Stimulated activated CD4-positive, alpha-beta T cell treated with anti-CD3 and anti-CD28 coated beads, Interleukin-2, amount 100 ng/mL, for 4 hours (primary cell): ENCODE measurements at places on chromosomes 1 and 21.

DNA sequence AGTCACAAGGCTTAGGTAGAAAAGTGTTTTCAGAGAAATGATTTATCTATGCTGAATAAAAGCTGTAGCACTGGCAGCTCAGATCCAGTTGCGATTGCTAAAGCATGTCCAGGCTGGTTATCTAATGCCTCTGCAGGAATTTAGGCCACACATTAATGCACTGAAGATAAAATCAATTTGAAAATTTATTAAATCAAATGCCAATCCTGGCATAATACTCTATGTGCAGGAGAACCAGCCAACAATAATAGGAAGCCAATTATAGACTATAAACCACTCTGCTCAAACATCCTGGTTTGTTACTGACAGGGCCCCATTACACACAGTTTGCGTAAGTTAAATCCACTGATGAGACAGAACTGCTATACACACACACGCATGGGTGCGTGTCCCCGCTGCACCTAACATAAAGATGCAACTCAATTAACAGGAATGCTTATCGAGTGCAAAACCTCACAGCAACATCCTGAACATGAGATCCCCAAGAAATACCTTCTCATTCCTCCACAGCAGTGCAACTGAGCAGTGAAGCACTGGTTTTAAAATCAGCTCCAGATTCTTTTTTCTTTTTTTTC lies 40.6 kb downstream of the PTP4A2 start:
- no peak for DNase-seq

- no peak for DNase-seq
Observed at GRCh38 chr1:204578867-204579664, 62.9 kb downstream of the MDM4 start.

DNA sequence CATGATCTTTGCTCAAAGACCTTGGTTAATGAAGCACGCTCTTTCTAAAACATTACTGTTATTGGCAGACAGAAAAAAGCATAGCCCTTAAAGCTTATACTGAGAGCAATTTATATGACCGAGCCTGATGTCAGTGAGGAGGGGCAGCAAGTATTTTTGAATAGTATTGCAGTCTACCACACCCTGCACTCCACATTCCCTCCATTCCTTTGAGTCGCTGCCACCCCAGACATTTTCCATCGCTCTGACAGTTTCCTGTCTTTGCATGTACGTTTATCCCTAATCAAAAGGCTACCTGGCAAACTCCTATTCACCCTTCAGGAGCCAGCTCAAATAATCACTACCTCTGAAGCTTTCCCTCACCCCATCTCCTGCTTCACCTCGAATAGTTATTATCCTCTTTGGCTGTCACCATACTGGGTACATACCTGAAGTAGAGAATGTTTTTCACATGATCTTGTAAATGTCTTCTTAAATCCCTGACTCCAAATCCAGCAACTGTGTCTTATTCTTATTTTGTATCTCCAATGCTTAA lies 5.5 kb upstream of the JUN start:
- DNase-seq = no peak

GRCh38 chr1:12164210-12164609 lies 2.6 kb upstream of the TNFRSF1B start:
- no peak for DNase-seq

- no peak for DNase-seq
Observed at GRCh38 chr1:229199261-229200243, 71.4 kb upstream of the RAB4A start.

GRCh38 chr1:28313702-28314546 lies 14.9 kb upstream of the MED18 start:
- no peak for DNase-seq

- DNase-seq = no peak
Observed at GRCh38 chr1:106584107-106584506, 472.4 kb upstream of the PRMT6 start.

GRCh38 chr1:1431845-1432273 lies 3.6 kb upstream of the VWA1 start:
- no peak for DNase-seq

DNA sequence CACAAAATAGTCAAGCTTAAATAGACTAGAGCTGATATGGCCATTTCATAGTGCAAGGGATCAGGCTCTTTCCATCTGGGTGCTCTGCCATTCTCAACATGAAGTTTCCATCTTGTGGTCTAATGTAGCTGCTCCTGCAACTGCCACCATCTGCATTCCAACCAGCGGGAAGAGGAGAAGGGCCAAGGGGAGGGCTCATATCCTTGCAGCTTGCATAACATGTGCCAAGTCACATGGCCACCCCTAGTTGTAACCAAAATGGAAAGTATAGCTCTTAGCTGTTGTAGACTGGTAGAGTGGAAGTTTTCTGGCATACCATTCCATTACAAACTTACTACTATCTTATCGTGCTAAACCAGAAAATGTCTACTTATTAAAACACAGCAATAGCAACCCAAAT lies 38.9 kb upstream of the IVNS1ABP start:
- DNase-seq = no peak

DNA sequence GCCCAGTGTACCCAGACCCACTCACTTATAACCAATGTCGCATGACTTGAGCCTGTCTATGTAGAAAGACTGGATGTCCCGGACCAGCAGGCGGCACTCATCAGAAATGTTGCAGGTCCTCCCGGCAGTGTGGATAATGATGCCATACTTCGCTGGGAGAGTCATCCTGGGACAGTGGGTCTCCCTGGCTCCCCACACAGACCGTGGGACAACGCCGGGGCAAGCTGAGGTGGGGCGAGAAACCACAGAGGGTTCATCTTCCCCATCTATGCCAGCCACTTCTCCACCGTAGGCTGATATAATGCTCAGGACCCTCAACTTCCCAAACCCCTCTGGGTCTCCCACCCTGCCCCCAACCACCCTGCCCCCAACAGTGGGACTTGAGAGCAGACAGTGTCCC lies 8.3 kb downstream of the PGLYRP4 start:
- DNase-seq = no peak

DNA sequence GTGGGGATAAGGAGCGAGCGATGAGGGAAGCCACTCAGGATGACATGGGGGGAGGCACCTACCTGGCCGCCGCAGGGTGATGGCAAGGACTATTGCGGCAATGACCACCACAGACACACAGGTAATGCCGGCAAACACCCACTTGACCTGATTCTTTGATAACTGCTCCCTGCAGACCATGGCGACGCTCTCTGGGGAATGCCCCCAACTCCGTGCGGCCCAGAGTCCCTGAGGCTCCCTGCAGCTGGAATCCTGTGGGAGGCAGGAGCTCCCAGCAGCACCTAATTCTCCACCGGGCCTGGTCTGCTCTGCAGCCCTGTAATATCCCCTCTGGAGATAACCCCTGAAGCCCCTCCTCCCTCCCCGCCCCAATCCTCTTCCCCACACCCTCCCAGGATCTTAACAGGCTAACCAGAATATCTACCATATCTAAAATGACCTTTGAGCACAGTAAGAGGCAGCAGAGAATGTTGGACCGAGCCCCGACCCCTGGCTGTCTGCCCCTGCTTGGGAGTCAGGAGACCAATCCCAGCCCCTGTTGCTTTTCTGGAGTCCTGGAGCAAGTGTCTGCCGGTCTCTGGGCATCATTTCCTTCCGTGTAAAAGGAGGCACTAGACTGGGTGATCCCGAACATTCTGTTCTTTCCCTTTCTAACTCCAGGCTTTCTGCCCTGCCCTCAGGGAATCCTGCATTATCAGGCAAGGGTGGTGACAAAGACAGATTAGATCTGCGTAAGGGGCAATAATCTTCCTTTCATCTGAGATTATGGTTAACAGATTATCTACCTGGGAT lies at the start of gene FAM151A:
Gene FAM151A (minus strand): TSS at position 310 of the 792 bp plus-strand sequence. CDS start 130 bp downstream, at position 180.
- DNase-seq = no peak

GRCh38 chr1:209490013-209490412 lies 93.5 kb upstream of the CAMK1G start:
- DNase-seq = no peak

- DNase-seq = no peak
Observed at GRCh38 chr1:23699280-23700179, 7.9 kb downstream of the RPL11 start.

- DNase-seq = no peak
Observed at GRCh38 chr21:42057851-42058437, 13.2 kb upstream of the UMODL1 start.

- DNase-seq = no peak
Observed at GRCh38 chr1:112673592-112674439, 643 bp upstream of the MOV10 start.

GRCh38 chr1:232863544-232864275 lies 58.5 kb downstream of the MAP10 start:
- DNase-seq = no peak

DNA sequence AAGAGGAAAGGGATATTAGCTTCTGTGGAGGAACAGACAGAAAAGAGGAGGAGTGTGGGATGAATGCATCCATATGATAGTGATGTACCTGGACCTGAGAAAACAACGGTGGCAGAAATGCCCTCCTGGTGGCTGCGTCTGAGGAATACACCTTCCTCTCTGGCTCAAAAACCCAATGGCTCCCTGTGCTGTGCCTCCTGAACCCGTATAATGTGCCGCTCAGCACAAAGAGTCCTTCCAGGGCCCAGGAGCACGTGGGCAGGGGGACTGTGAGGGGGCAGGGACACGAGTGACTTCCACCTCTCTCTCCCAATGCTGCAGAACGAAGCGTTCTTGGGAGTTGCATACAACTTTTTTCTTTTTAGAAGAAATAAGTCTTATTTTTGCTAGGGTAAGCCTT lies 31.2 kb downstream of the IRF2BP2 start:
- DNase-seq = no peak

GRCh38 chr1:203187689-203188264 lies 1.3 kb upstream of the CHI3L1 start:
- DNase-seq = no peak

- no peak for DNase-seq
Observed at GRCh38 chr1:8027748-8028570, 1.9 kb upstream of the ERRFI1 start.

- no peak for DNase-seq
Observed at GRCh38 chr1:76381450-76382097, 307.0 kb downstream of the ST6GALNAC3 start.

GRCh38 chr1:21638531-21639341 lies 30.4 kb downstream of the RAP1GAP start:
- peak; percentile 20 for DNase-seq

- DNase-seq = no peak
Observed at GRCh38 chr1:98688110-98688739, 26.7 kb downstream of the SNX7 start.

DNA sequence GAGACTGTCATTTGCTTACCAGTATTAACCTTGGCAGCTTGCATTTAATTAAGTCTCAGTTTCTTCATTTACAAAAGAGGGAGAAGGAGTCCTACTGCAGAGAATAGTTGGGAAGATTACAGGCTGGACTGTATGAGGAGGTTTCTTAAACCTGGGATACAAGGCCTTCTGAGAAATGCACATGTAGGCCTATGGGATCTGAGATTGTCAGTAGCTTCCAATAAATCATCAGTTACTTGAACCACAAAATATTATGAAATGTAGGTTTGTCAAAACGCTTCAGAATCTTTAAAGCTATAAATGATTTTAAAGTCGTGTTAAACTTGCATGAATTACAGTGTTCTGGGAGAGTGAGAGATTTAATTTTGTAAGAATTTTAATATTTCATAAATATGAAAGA lies 69.6 kb downstream of the NRIP1 start:
- DNase-seq = no peak

DNA sequence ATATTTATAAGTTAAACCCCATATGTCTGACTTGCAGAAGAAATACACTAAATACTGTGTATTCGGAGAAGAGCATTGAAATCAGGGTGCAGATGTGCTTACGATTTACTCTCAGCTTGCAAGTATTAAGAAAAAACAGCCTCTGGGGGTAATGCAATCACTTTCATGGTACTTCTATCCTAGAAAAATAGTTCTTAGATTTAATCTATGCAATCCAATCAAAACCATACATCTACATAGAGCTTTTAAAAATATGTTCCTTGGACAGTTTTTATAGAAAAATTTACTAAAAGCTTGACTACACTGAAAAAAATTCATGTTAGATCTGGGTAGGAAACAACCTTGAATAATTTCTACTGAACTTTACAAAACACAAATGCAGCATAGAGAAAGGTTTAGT lies 890.3 kb upstream of the ADGRL2 start:
- no peak for DNase-seq

GRCh38 chr1:52904927-52905698 lies 16.4 kb downstream of the ECHDC2 start:
- DNase-seq = no peak

DNA sequence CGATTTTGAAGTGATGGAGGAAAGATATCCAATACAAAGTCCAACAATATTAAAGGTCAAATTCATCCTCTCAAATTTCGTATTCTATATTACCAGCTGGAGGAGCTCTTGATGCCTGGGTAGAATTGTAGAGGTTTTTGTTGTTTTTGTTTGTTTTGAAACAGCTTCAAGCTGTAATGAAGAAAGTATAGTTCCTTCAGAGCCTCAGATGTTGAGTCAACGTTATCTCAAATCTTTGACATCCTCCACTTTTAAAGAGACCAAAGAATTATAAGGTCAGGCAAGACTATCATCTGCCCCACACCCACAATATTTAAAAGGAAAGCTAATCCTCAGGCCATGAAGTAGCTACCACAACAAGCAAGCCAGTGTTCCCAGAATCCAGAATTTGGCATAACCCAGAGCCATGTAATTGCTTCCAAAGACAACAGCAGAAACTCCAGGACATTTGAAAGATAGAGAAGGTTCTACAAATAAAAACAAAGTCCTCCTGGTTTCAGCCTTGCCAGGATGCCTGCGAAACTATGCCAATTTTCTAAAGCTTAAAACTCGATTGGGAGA lies 24.9 kb downstream of the VAV3 start:
- no peak for DNase-seq
